SK-N-MC (cell line): ENCODE measurements at places on chromosomes 6 and 20.

- DNase-seq: no peak
Measured at GRCh38 chr6:170367241-170367640, 60.7 kb downstream of the FAM120B start.

DNA sequence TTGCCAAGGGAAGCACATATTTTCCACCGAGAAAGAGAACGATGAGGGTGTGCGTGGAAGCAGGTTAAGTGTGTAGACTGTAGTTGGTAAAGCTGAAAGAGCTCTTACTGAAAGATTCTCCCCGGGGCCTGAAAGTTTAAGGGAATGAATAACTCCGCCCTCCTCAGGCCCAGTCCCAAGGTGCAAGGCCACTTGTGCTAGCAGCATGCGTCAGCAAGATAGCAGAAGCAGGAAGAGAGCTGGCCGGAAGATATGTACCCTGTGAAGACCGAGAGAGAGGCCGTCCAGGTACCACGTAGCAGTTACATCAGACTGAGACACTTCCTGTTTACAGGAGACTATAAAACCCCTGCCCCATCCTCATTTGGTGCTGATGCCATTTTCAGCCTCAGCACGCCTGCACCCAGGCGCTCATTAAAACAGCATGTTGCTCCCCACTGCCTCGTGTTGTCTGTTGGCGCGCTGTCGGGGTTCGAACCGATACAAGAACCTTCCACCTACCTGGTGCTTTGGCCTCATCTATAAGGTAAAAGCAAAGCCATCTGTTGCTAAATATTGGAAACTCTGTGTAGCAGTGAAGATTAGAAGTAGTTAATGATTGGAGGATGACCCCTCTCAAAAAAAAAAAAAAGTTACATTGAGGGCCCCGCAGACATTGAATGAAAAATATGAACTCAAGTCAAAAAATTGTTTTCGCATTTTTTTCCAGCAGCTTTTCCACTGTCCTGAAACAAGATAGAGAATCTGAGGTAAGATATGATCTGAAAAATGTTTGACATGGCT, 18.6 kb upstream of the FAM135A start:
- DNase-seq: no peak

GRCh38 chr6:35449287-35449881, 2.8 kb upstream of the FANCE start:
- no peak for DNase-seq

DNA sequence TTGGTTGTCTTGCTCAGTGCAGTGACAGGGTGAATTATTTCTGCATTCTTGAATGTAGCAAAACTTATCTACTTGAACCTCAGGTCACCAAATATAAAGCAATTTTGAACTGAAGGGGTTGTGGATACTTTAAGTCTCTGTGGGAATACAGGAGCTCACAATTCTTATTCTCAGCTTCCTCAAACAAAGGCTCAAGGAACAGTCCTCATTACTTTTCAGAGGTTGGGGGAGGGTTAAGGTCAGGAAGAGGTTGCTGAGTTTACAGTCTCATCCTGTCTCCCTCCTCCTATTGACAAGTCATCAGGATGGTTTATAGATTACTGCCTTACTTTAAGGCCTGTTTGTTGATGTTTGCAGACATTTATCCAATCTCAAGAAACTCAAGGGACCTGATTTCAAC, 143.6 kb upstream of the SPACA1 start:
- no peak for DNase-seq

DNA sequence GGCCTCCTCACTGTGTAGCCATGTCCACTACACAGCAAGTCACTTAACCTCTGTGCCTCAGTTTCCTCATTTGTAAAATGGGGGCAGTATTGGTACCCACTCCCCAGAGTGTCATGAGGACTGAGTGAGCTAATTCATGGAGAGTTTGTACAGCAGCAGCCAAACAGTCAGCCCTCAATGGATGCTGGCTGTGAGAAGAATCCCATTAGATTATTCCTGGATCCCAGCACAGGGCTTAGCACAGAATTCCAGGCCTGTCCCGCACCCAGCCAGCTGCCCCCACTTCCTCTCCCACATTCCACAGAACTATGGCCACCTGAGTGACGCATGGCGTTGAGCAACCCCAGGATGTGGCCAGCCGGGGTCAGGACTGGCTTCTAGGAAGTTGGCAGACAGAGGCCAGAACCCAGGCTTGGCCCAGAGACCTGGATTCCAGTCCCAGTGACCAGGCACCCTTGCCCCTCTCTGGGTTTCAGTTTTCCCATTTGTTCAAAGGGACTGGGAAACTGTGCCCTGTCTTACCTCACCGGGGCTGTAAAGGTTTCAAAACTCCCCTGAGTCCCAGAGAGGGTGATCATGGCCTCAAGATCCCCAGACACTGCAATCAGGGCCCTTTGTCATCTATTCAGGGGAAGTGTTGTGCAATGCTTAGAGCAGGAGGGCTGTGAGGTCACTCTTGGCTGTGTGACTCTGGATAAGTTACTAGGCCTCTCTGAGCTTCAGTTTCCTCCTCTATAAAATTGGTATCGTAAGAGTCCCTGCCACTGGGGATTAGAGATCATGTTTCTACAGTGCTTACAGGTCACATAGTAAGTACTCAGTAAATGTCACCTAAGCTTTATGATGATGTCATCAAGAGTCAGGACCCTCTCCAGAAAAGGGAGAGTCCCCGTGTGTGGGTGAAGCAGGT, 3.0 kb upstream of the TGM2 start:
- DNase-seq: no peak

DNA sequence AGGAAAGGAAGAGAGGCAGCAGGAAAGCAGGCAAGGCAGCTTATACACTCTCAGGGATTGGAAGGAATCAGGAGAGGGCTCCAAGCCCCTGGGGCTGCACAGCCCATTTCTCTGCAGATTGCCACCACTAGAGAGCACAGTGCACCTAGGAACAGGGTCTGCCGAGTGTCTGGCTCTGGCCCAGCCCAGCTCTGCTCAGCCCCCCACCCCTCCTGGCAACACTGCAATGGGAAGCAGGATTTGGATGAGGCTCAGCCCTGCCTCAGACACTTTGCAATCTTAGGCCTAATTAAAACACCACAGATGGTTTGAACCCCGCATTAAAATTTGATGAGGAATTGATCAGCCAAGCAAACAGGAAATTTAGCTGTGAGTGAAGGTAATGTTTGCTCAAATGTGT, 252.7 kb downstream of the DHX35 start:
- DNase-seq: no peak

DNA sequence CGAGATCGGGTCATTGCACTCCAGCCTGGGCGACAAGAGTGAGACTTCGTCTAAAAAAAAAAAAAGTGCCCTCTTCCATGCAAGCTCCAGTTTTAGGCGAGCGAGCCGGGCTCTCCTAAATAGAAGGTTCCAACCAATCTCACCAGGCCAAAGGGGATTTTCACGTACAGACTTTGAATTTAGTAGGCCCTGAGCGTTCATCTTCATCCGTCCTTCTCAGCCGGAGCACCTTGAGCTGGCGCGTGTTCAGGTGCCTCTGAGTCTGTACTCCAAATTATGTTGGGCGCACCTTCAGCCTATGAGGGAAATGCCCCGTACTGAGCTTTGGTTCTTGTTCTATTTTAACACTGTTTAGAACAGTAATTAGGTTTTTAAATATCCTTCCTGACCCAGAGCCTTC, 817 bp upstream of the TAP2 start:
- DNase-seq: no peak

DNA sequence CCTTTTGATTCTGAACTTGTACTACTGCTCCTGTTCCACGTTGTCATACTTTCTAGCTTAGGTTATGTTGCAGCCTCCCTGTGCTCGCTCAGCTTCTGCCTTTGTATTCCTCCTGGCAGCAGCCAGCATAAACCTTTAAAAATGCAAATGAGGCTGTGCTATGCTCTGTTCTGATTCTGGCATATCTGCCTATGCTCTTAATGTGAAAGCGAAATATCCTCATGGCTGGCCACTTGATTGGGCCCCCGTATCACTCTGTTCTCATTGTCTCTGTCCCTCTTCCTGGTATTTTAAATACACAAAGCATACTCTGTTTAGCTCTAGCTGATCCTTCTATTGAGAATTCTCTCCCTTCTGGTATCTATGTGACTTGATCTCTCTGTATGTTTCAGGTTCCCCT, 139.0 kb downstream of the JARID2 start:
- no peak for DNase-seq

DNA sequence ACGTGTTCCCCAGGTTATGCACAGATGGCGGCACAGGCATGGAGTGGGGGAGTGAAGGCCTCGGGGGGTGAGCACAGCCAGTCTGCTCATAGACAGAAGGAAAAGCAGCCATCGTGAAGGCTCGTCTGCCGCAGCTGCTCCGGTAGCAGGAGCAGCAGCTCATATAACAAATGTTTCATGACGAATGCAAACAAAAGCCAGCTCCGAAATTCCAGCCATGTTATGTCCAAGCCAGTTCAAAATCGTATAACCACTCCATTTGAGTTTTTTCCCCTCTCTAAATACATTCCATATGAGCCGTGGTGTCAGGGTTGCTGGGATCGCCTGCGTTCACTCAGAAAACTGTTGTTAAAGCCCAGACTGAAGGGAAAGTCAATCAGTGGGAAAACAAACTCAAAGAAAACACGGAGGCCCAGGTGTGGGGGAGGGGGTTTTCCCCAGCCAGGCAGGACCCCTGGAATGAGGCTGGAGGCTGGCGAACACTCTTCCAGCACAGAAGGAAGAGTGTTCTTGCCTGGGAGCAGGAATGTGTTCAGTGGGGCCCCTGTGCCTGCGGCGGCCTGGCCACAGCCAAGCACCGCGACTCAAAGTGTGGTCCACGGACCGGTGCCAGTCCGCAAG, 280.4 kb upstream of the TAB2 start:
- DNase-seq: no peak

DNA sequence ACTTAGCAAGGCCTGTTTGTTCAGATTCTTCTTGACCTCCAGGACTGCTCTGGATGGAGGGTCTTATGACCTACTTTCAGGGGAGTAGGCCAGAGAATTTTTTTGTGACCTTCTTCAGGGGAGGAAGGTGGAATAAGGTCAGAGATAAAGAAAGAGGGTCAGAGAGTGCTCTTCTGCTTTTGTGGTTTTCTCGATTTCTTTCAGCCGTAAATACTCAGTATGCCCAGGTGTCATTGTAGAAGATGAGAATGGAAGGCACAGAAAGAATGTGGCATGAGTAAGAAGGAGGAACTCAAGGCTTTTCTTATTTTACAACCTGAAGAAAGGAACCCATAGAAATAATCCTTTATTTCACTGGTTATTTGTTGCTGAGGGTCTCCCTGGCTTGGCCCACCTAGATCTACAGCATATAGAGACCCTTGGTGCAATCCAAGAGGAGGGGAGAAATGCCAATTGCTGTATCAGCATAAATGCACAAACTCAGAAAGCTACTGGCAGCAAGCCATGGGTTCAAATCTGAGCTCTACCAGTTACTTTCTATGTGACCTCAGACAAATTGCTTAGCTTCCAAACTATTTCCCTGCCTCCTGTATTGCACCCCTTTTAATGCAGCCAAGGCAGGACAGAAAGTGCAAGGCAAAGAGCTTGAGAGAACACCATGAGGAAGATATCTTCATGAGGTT, 68.0 kb downstream of the OLIG3 start:
- DNase-seq: no peak

- no peak for DNase-seq
Measured at GRCh38 chr6:6686748-6687601, 98.5 kb downstream of the LY86 start.

DNA sequence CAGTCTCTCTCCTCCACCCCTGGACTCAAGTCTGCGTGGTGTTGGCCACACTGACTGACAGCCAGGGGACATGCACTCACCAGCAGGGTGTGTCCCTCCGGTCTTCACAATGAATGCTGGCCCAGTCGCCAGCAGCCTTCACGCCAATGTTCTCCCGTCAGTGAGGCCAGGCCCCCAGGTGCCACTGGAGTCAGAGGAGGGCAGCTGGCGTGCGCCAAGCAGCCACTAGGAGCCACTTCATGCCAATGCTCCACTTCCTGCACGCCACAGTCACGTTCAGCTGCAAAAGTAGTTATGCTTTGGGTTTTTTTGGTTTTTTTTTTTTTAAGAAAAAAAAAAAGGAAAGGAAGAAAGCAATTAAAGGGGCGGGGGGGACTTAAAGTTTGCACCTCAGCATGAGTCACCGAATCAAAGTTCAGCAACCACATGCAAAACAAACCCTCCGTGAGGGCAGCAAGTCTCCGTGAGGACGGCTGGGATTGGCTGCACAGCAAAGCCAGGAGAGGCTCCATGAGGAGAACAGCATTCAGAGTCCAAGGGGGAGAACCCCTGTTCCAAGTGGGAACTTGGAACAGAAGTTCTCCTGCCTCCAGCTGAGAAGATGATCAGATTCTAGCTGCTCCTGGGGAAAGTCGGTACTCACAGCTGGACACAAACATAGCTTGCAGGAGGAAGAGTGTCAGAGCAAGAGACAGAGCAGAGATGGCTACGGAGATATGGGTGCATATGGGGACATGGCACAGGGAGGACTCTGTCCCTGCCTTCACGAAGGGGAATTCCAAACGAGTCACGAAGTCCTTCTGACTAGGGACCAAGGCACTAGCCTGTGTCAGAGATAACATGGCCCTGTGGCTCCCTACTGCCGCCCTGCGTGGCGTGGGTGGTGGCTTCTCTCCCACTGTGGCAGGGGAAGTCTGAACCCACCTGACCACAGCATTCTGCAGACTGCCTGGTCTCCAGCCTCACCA, at the start of gene ZC3H12D:
TSS of gene ZC3H12D (minus strand) at position 282 of the 968 bp plus-strand sequence. CDS start 10,471 bp downstream, outside the sequence.
- DNase-seq: no peak
